ENCODE measurements at places on chromosomes 7 and 10. TPM values are rescaled to one million over a fixed set of nuclear protein-coding genes. Genes with fewer than 3 reads are reported as not detected.

DNA sequence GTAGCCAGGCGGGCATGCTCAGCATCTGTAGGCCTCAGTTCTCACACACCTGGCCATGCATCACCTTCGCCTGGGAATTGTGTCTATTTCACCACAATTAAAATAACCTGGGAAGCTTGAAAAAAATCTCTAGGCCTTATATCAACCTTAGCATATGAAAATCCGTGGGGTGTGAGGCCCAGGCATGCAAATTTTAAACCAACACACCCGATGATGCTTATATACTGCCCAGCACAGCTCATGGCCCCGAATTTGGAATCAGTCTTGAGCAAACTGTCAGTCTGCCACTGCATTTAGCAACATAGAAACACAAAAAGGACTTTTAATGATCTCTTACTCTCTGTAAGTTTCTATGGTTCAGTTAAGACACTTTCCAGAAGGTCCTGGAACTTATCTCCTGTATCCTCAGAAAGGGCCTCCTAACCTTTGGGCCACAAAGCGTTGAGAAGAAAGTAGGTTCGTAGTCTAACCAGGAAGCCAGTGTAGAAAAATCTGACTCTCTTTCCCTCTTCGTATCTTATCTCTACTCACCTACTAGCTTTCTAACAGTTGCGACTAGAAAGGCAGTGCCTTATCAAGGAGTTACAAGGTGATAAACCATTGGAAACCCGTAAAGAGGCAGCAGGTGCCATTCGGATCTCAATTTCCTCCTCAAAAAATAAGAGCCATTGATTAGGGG lies 12.0 kb upstream of the DMBT1 start:
- peaks cover 19% of the 10 kb centered on the region for H3K4me1 ChIP-seq
- DNase-seq = no peak
- H3K27ac ChIP-seq = no peak overlapping the region
- H3K4me3 ChIP-seq = no peak overlapping the region

ALOX5 gene
- total RNA-seq = 27.7 TPM

OPN1SW gene
- total RNA-seq = not detected

DNA sequence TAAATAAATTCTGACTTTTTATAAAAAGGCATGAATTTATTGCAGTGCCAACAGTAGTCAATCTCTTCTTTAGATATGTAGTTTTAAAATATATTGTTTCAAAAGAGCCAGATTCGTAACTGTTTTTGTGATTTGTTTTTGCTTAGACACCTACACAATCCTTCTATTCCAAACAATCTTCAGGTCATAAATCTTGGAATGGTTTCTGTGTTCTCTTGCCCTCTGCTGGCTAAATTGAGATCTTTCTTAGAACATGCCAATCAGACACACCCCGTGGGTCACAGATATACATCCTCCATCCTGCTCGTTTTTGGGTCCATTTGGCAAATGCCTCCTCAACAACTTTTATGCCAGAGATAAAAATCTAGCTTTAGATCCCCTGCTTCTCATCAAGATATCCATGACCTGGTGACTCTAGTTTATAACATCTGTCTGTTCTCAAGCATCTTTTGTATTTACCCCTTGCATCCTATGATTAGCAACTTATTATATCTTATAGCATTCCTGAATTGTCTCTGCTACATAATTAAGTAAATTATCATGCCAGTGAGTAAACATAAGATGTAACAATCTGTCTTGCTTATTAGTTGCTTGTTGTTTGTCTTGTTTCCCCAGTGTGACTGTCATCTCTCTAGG lies 35.3 kb upstream of the IFRD1 start:
- H3K4me1 ChIP-seq = no peaks in the 10 kb centered on the region
- no peak for DNase-seq
- H3K36me3 ChIP-seq = no peaks in the 10 kb centered on the region
- no peaks in the 10 kb centered on the region for H3K27me3 ChIP-seq

DNA sequence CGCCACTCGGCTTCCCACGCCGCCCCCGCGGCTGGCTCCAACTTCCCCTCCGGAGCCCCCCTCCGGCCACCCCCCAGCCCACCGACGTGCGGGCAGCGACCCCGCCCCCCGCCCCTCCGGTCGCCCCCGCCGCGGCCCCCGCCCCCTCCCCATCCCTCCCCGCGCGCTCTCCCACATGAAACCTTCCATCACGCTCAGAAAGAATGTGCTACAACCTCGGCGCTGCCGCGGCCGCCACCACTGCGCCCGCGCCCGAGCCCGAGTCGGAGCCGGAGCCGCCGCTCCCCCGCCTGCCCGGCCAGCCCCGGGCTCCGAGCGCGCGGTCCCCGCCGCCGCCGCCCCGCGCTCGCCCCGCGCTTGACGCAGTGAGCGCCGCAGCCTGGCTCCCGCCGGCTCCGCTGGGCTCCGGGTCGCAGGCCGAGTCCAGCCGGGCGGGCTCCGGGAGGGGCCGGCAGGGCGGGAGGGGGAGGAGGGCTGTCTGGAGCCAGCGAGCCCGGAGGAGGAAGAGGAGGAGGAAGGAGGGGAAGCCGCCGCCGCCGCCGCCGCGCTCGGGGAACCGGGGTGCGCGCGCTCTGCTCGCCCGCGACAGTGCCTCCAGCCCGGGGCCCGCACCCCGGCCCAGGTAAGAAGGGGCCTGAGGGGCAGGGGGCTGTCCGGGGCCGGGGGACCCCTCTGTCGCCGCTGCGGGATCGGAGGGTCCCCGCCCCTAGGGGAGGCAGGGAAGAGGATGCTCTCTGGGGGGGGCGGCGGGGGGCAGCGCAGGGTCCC lies 4.3 kb upstream of the ELFN1 start:
- H3K4me3 ChIP-seq = peak overlapping the region; percentile 56
- peak overlapping the region; percentile 5 for H3K27ac ChIP-seq
- peak; percentile 47 for DNase-seq
- H3K27me3 ChIP-seq = no peaks in the 10 kb centered on the region
